ENCODE measurements at places on chromosomes 3 and 15.
A peak's percentile ranks its signal among the peaks of the same experiment; 100 is the strongest.

- DNase-seq, result peak; percentile 28
Observed at GRCh38 chr3:31533169-31534064, 692 bp downstream of the STT3B start.

DNA sequence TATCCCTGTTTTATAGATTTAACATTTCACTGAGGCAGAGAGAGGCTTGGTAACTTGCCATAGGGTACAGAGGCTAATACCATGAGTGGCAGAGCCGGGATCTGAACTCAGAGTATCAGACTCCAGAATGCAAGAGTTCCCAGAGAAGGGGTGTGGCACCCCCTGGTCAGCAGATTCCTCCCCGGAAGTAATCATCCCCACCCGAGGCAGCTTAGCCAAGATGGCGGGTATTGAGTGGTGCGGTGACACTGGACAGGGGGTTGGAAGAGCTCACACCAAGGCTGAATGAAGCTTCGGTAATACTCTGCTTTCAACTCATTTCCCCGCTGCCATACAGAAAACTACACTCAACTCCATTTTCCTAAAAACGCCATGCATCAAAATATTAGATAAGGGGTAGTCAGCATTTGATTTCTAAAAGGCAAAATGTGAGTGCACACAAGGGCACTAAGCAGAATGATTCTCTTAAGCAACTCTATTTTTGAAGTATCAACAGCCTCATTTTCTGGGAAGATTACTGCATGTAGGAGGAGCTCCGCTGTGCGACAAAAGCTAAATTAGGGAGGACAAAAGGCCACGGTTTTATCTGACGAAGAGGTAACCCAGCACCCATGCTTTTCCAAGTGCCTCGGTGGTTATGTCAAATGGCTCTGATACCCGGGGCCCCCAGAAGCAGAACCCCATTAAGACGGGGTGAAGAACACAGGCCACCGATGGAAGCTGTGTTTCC, 166.7 kb downstream of the NUP210 start:
- DNase-seq, result no peak

DNA sequence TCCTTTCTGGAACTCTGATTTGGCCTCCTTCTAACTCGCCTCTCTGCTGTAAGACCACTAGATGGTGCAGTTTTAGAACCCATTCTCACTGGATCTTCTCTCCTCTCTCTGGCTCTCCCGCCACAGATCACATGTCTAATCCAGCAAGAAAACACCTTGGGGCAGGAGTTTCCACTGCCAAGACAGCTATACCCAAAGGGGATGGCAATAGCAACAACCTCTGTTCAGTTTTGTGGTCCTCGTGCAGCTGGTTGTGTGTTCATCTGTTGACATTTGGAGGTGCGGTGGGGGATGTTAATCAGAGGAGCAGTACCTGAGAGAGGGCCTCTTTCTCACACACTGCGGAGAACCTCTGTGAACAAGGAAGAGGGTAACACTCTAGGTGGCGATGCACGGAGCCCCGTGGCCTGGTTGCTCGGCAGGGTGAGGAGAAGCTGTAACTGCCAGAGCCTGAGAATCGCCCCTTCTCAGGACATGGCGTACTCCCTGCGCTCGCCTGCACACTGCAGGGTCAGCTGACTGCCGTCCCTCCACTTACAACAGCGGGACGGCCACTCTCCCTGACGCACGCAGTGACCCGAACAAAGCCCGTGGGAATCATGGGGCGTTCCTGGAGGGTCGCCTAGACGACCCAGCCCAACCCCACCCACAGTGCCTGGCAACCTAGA, at the start of gene TEX55:
Gene TEX55 (plus strand): TSS at position 666 of the 668 bp plus-strand sequence. CDS start 25 bp downstream, outside the sequence.
- no peak for DNase-seq

DNA sequence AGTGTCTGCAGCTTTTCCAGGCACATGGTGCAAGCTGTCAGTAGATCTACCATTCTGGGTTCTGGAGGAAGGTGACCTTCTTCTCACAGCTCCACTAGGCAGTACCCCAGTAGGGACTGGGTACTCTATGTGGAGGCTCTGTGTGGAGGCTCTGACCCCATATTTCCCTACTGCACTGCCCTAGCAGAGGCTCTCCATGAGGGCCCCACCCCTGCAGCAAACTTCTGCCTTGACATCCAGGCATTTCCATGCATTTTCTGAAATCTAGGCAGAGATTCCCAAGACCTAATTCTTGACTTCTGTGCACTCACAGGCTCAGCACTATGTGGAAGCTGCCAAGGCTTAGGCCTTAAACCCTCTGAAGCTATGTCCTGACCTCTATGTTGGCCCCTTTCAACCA, 1060.0 kb downstream of the NAALADL2 start:
- no peak for DNase-seq

DNA sequence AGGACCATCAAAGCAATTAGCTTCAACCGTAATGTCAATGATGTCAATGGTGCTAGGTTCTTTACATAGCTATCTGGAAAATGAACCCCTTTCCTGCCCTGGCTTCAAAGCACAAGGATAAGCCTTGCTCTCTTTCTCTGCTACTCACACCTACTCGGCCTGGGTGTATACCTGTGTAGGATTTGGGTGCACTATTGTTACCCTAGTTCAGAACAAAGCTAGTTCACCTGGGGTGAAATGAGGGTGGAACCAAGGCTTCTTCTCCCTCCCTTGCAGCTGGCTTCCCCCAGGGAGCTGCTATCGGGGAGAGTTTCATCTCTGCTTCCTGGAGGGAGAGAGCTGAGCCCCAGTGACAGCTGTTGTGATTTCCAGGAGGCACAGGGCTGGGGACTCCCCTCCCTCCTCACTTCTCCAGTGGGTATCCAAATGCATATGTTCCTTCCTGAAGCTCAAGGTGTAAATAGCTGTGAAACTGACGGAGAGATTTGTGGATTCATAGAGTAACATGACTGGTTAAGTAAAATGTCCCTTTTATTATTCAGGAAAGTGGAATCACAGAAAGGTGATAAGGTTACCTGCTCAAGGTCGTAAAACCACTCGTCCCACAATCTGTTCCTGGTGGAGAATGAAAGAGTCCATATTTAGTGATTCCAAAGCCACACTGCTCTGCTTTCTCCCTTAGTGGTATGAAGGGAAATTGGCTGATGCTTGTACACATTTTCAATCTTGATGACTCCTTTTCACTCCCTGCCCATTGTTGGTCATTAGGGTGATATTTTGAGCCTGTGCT, 11.8 kb upstream of the C3orf70 start:
- DNase-seq, result no peak

- peak; percentile 8 for DNase-seq
Observed at GRCh38 chr3:137946356-137946973, 63.5 kb upstream of the CLDN18 start.
